ENCODE measurements at places on chromosomes 4 and X.
A peak's percentile ranks its signal among the peaks of the same experiment; 100 is the strongest.

DNA sequence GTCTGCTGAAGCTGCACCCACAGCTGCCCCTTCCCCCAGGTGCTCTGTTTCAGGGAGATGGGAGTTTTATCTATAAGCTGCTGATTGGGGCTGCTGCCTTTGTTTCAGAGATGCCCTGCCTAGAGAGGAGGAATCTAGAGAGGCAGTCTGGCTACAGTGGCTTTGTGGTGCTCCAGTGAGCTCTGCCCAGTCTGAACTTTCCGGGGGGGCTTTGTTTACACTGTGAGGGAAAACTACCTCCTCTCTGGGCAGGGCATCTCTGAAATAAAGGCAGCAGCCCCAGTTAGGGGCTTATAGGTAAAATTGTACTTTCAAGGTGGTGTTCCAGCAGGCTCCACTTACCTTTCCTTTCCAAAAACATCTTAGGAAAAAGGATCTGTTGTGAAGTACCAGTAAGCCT lies 242.2 kb downstream of the SPRY1 start:
- no peak for DNase-seq

- no peak for DNase-seq
Observed at GRCh38 chr4:4641661-4642495, 100.0 kb upstream of the STX18 start.

DNA sequence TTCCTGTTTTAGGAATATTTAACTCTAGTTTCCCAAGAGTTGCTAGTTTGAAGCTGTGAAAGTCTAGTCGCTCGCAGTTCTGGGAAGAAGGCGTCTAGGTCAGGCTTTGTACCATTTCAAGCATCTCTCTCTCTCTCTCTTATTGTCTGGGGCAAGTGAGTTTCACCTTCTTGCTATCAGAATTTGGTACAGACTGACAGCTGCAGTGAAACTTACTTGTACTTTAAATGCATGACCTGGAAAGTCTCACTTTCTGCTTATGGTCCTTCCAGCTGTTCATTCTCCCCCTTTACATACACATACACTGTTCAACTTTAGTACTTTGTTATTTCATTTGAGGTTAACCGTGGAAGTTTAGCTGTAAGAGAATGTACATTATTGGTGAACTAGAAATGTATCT lies 4.4 kb downstream of the FRMPD4 start:
- no peak for DNase-seq

- peak; percentile 49 for DNase-seq
Observed at GRCh38 chr4:4182835-4183568, 43.7 kb downstream of the OTOP1 start.

DNA sequence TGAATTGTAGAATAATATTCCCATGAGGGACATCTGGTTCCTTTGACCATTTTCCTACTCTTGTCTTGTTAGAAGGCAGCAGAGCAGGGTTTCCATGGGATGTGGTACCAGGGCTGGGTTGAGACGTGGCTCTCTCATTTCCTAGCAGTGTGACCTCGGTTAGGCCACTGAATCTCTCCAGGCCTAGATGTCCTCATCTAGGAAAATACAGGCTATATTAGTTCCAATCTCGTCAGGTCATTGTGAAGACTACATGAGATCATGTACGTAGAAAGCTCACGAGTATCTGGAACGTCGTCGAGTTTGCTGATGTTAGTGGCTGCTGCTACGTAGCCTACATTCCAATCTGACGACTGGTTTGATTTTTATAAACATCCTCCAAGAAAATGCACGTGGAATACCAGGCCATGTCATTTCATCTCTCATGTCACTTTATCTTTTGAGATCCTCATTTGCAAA lies 278.2 kb upstream of the GATB start:
- no peak for DNase-seq

DNA sequence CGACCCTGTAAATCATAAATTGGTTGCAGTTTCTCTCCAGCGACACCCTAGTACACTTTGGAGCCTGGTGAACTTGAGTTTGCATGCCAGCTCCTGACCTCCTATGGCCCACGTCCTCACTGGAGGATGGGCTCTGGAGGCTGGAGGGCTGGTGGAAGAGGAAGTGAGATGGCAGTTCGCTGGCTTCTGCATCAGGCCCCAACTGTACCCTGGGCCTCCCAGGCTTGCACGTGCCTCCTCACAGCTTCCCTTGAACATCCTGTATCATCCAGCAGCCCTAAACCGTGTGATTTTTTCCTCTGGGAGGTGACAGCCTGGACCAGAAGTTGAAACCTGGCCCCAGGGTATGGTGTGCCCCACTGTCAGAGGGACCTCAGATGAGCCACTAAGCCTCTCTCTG lies 78.5 kb downstream of the HTRA3 start:
- no peak for DNase-seq

GRCh38 chrX:131402124-131402811 lies 113.2 kb upstream of the IGSF1 start:
- no peak for DNase-seq

GRCh38 chr4:63123441-63123840 lies 1285.8 kb downstream of the TECRL start:
- no peak for DNase-seq

- DNase-seq: no peak
Observed at GRCh38 chr4:36841583-36842326, 402.8 kb upstream of the NWD2 start.

DNA sequence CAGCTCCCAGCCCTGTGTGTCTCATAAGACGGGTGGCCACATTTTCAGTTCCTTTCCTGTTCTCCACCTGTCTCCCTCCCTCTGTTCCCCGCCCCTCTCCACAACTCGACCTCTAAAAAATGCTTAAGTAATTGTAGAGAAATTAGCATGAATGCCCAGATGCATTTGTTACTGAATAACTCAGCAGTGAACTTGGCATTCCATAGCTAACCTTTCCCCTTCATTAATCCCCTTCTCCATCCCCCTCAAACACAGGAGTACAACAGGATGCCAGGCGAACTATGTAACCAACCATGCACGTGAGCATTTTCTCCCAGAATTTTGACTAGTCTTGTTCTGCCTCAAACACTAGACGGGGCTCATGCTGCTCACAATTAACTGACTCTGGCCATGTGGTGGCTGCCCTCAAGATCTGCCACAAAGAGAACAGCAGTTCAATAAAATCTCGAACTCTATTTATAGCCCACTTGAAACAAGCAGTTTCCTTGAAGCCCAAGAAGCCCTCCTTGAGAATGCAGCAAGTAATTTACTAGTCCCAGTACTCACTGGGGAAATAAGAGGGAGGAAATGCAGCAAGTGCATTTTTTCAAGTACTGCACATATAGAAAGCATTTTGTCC lies 351.2 kb downstream of the ARHGAP24 start:
- no peak for DNase-seq

DNA sequence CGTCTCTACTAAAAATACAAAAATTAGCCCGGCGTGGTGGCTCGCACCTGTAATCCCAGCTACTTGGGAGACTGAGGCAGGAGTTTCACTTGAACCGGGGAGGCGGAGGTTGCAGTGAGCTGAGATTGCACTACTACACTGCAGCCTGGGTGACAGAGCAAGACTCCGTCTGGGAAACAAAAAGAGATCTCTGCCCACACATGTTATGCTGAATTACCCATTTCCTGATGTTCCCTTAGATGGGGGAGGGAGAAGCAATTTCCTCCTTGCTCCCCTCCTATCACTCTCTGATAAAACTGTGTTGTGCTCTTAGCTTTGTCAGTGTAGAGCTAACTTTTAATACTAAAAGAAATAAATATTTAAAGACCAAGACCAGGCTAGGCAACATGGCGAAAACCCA lies 102.5 kb downstream of the LARP7 start:
- no peak for DNase-seq

DNA sequence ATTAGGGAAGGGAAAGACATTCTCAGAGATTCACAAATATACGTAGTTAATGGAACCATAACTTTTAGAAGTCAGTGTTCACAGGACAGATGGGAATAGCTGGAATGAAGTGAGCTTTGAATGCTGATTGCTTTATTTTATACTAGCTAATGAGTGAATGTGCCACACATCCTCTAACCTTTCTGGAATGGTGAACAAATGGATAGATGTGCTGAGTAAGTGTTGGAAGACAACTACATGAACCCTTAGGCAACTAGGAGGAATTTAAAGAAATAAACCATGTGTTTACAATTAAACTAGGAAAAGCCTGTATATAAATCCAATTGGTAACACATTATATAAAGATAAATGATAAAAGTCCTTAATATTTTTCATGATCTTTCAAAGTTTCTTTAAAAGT lies 91.6 kb upstream of the LIMCH1 start:
- DNase-seq: no peak

DNA sequence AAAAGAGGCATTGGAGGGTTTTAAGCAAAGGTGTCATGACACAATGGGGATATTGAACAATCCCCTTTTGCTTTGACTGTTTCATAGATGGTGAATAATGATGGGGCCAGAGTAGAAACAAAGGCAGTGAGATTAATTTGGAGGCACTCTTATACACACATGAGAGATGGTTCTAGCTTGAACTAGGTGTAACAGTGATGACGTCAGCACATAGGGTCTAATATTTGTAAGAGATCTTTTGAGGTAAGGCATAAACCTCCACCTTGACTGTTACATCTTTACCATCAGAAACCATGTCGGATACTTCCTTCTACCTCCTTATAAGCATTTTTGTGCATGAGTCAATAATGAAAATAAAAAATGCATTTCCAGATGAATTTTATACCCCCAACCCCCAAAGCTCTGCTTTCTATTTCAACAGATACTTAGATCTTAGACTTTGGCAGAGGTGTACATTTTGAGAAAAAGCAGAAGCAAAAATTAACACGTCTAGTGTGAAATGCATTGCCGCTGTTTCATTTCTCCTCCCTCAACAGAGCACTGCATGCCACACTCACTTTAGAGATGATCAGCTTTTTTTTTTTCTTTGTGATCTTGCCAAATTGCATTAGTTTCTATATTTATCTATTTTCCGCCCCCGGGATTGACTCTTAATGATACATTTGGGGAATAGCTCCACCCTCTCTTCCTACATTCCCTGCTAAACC lies 87.2 kb downstream of the HS3ST1 start:
- no peak for DNase-seq

DNA sequence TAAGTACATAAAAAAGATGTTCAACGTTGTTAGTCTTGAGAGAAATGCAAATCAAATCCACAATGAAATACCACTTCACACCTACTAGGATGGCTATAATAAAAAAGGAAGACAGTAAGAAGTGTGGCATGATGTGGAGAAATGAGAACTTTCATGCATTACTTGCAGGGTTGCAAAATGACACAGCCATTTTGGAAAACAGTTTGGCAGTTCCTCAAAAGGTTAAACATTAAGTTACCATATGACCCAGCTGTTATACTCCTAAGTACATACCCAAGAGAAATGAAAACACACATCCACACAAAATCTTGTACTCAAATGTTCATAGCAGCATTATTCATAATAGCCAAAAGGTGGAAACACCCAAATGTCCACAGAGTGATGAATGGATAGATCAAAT lies 25.8 kb upstream of the LIMCH1 start:
- DNase-seq: no peak

DNA sequence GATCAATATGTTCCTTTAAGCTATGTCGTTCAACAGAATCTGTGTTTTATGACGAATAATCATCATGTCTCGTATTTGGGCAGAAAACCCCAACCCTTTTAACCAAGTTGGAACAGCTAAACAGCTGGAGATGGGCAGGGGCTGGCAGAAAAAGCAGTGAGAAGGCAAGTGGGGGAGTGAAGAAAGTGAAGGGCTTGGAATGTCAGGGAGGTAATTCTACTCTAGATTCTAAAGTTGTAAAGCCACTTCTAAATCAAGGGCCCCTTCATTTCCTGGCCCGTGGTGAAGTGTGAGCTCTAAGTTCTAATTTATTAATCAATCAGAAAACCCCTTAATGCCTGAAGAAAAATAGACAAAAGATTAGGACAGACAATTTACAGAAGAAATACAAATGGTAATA lies 20.4 kb downstream of the SASH3 start:
- no peak for DNase-seq

GRCh38 chr4:138724530-138724929 lies 291.1 kb upstream of the NOCT start:
- no peak for DNase-seq

DNA sequence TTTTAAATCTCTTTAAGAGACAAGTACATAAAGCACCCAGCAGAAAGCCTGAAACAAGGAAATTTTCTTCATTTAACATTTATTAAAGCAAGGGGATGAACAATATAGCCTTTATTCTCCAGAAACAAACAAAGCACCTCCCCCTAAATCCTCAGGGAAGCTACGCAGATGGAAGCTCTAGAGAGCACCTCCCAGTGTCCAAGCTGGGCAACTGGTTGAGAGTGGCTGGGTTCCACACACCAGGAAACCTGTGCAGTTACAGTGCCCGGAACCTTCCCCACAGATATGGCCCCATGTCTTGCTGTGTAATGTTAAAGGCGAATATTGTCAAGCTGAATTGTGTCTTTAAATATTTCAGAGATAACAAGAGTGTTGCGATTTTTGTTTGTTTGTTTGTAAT lies 8.9 kb upstream of the TRIML1 start:
- no peak for DNase-seq

DNA sequence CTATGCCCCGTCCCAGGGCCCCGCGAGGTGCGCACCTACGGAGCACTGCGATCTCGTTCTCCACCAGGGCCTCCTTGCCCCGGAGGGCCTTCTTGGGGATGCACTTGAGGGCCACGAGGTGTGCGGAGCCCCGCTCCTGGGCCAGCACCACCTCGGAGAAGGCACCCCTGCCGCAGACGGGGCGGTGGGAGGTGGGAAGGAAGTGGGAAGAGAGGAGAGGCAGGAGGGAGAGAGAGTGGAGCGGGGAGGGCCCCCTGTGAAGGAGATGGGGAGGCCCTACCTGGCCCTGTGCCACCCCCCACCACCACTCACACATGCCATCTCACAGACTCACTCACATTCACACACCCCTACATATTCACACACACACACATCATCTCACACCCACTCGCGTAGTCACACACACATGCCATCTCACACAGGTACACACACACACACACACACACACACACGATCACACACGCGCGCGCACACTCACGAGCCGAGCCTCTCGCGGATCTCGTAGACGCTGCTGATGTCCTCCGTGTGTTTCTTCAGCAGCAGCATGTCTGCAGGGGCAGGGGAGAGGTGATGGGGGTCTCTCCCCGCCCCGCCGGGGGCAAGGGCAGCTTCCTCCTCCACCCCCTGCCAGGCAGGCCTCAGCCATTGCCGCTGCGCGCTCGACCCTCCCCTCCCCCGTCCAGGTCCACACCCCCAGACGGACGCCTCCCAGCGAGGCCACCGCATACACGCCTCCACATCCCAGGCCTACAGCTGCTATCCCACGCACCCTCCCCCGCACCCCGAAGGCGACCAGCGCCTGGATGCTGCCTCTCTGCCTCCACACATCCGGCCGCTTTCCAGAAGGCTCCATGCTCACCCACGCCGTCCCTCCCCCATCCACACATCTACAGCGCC lies 834 bp downstream of the PNCK start:
- DNase-seq: no peak

- peak; percentile 51 for DNase-seq
Observed at GRCh38 chr4:2482693-2483092, 13.8 kb downstream of the RNF4 start.

DNA sequence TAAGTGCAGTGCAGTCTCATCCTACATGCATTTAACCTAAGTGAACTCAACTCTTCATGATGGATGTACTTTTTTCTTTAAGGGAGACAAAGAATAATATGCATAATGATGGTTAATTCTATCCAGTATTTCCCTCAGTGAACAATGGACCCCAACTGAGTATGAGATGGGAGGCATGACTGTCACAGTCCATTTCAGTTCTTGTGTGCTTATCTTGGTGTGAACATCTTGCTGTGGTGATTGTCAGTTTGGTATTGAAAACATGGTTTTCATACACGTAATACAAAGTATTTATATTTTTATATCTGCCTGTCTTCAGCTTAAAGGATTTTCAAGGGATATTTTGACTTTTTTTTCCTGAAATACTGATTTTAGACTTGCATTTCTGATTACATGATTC lies 72.0 kb upstream of the NDUFC1 start:
- no peak for DNase-seq
